ENCODE measurements at places on chromosomes 7 and 10. TPM values are rescaled to one million over a fixed set of nuclear protein-coding genes. Genes with fewer than 3 reads are reported as not detected.
A peak's percentile ranks its signal among the peaks of the same experiment; 100 is the strongest.

The CBX3 gene
- polyA plus RNA-seq, result 124 TPM

The TEX47 gene
- not detected for polyA plus RNA-seq

DNA sequence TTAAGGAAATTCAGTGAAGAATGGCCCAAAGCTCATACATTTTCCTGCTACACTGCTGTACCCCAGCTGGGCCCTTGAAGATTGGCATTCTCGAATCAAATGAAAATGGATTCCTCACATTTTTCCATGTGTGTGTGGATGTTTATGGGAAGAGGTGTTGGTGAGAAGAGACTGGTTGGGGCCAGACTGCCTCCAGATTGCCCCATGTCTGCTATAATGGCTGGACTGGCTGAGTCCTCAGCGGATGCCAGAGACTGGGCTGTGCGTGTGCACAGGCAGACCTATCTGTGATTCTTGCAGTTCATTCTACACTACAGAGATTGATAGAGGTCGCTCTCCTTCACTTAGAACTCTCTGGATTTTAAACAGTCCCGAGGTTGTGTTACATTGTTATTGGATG is 183.6 kb upstream of the GDF10 start:
- peak; percentile 45 for DNase-seq

The PRKAR2B gene
- polyA plus RNA-seq, result 6.5 TPM

DNA sequence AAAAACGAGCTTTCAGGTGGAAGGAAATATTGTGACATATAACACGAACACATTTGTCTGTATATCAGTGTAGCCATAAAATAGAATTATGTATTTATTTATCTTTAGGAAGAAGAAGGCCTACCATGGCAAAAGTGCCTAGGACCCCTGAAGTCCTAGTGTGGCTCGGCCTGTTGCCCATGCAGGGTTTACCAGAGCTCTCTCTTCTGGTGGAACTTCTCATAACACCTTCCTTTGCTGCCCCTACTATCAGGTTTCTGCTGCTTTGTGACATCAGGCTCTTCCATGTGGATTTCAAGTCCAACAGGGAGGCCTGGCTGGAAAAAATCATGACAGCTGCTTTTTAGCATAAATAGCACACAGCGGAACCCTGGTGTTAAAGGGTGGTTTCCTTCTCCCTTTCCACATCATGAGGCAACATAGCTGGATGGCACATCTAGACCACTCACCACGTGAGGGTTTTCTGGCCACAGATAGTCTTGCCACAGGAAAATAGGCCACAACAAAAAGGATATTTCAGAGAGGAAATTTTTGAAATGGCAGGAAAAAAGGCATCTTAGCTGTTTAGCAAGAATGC is 44.8 kb upstream of the ADO start:
- no peak for DNase-seq

DNA sequence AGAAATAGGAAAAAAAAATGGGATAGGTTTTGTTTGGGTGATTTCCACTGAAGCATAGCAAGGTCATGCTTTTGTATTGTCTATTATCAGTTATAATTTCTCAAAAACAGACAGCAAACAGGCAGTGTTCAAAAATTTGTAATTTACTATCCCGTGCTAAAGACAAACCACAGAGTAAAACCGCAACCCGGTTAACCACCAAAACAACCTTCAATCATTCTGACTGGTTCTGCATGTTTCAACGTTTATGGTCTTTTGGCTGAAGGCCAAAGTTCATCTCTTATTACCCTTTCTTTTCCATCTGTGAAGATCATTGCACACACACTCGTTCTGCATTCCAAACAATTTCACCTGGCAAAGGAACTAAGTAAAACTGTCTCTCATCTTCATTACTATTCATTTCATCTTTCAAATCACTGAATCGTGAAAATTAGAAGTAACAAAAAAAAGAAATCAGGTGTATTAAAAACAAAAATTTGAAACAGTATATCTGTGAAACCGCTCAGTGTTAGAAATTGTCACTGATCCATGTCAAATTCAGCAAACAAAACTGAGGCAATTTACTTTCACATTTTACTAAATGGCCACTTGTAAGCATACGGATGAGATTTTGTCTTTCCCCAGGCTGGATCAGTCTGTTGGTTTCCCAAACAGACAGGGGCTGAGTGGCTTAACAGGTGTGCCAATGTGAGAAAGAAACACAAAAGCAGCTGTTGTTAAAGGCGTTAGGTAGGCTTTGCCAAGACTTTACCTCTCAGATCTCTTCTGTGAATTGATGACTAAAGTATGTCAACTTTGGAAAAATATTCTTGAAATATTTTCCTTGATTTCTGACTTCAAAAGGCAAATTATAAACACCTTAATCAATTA is 539.6 kb downstream of the CNTNAP2 start:
- peak; percentile 1 for DNase-seq

Data from fibroblast of lung (primary cell).